ENCODE measurements at places on chromosomes 1 and 21.

DNA sequence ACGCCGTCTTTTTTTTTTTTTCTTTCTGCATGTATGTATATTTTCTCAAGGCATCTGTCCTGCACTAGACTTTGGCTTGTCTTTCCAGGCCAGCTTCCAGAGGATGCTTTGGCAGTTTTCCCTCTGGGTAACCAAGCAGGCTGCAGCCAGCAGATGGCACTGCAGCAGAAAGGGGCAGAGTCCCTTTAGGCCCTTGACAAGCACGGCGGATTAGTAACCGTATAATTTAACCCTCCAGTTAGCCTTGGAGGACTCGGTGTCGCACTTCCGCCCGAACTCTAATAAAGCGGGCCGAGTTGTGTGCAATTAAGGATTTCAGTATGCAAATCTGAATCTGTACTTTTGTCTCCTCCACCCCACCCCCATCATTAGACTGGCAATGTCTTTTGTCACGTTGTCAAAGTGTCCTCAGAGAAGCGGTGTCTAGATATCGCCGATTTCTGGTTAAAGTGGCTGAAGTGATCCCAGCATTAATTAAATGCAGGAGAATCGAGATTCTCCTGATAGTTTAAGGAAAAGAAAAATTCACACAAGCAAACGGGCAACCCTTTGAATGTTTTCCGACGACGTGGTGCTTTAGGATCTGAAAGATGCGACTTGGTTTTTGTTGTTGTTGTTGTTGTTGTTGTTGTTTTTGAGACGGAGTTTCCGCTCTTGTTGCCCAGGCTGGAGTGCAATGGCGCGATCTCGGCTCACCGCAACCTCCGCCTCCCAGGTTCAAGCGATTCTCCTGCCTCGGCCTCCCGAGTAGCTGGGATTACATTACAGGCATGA lies 1.1 kb upstream of the TMEM167B start:
- DNase-seq: peak; percentile 36

DNA sequence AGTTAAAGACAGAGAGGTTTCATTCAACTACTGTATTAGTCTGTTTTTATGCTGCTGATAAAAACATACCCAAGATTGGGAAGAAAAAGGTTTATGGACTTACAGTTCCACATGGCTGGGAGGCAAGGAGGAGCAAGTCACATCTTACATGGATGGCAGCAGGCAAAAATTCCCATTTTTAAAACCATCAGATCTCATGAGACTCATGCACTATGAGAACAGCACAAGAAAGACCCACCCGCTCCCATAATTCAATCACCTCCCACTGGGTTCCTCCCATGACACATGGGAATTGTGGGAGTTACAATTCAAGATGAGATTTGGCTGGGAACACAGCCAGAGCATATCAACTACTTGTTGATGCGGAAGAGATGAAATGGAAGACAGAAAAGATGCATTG lies 9.2 kb downstream of the GPR161 start:
- DNase-seq: no peak

DNA sequence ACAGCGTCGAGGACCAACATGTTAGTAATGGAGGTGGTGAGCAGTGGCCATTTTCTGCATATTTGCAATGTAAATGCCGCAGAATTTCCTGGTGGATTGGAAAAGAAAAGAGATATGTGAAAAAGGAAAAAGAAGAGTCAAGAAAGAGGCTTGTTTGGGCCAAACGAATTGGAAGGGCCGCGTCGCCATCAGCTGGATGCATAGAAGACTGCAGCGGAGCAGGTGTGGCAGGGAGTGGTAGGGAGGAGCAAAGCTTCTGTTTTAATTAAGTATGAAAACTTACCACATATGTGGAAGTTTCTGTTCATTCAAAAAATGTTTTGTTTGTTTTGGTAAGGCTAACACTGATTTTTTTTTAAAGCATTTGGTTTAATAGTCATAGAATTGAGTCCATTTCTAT lies 690.7 kb downstream of the NCAM2 start:
- DNase-seq: no peak

- DNase-seq: no peak
Observed at GRCh38 chr1:230005040-230005439, 62.0 kb upstream of the GALNT2 start.

DNA sequence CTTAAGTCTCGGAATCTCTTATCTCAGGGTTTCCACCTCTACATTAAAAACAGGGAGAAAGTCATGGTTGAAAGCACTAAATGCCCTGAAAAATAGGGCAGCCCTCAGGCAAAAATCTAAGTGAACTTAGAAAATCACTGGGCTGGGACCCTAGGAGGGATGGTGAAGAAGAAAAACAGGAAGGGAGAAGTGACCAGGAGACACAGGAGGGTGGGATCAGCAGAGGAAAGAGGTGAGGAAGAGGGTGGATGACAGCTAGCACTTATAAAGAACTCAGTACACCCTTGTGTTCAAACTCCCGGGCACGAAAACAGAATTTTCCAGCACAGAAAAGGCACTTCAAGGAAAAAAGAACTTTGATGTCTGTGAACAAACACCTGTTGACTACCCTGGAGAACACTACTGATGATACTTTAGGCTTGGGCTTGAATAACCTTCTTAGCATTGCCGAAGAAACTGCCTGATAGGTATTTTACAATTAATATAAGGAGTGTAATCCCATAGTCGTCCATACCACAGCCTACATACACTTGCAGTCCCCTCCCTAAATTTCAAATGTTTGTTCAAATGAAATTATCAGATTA lies 2.0 kb downstream of the CHML start:
- no peak for DNase-seq
